Stimulated activated CD8-positive, alpha-beta memory T cell treated with anti-CD3 and anti-CD28 coated beads, Interleukin-4, amount 100 ng/mL, for 1 hour (primary cell): ENCODE measurements at places on chromosomes 1 and 21.

DNA sequence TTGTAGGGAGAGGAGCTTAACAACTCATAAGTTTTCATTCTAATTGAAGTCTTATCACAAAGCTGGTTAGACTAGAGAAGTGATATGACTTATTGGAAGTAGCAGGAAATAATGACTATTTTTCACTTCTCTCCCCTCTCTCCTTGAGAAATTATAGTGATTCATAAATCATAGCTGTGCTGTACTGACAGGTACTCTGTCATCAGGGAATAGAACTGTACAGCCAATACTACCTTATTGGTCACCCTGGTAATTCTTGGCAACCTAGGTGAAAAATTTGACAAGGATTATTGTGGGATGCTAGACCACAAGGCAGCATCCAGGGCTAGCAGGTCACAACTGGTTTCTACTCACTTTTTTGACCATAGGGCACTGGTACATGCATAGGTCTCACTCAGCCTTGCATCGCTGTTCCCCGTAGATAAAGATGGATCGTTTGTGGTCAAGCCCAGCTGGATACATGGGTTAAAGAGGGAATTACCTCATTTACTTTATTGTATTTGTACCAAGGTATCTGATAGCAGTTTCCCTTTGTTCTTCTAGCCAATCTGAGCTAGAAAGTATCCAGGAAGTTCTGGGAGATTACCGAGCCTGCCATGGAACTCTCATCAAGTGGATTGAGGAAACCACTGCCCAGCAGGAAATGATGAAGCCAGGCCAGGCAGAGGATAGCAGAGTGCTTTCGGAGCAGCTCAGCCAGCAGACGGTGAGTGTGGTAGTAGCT, 113.6 kb downstream of the MACF1 start:
- DNase-seq: no peak

DNA sequence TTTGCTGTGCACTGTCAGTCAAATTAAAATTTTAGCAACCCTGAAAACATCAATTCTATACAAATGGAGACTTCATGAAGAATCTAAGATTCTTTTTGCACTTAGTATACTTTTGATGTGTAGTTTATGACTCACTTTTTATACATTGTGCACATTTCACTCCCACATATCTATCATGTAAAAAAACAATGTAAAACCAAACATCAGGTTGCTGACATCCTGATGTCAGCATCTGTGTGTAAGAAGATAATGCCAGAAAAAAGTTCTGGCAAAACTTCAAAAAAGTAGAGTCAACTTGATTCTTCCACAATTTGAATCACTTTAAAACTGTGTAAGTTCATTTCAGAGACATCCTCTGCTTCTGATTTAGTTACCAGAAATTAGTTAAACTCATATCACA, 115.7 kb downstream of the CENPF start:
- no peak for DNase-seq

DNA sequence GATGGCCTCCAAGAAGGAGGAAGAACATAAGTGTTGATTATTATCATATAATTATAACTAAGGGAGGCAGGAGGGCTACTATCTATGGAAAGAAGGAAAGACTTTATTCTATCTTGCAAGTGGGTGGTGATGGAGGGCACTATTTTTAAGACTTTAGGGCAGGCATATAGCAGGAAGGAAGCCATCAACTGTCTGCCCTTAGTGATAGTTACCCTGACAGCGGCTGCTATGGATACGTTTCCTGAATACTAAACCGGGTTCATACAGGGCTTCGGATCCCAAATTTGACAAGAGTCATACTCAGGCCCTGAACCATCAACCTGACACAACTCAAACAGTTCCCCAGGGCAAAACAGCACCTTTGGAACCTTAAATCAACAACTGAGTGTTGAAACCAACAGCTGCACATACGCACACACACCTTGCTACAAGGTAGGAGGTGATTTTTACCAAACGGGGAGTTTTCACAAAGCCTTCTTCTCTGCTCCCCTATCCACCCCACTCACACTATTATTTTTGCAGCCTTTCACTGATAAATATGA, 397.2 kb downstream of the OMA1 start:
- DNase-seq: no peak

DNA sequence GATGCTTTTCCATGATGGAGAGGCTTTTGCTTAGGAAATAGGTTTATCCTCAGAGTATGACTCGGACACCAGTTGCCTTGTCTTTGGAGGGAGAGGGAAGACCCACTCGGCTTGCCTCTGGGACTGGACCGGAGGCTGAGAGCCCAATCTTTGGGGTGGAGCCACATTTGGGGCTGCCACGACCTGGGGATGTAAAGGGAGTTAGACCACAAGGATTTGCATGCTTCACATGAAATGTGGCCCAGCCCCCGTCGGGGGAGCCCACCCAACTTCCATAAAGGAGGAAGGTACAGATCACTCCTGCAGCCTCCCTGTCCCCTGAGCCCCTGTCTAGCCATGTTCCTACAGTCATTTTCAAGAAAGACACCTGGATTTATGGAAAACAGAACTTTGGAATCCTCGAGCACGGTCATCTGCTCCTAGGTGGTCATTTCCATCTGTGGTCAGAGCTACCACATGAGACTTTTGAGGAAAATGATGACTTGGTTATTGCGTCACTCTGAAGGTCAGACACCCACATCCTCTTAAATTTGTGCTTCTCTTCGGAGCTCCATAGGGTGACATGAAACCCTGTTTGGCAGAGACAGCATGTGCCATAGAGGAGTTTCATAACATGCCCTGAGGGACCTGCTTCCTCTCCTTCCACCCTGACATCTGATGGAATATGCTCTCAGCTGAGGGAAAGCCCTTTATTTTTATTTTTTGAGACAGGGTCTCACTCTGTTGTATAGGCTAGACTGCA, 99.4 kb upstream of the SLC45A1 start:
- no peak for DNase-seq

DNA sequence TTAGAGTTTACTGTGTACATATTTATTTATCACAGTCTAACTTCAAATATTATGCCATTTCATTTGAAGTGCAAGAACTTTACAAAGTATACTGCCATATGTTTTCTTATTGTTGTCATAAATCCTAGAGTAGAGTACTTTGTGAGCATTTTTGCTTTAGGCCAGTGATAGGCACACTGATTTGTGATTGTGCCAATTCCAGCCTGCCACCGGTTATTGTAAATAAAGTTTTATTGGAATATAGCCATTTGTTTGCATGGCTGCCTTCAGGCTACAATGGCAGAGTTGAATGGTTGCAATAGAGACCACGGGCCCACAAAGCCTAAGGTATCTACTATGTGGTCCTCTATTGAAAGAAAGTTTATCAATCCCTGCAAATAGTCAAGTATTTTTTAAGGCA, 175.8 kb upstream of the GALNT2 start:
- DNase-seq: no peak

DNA sequence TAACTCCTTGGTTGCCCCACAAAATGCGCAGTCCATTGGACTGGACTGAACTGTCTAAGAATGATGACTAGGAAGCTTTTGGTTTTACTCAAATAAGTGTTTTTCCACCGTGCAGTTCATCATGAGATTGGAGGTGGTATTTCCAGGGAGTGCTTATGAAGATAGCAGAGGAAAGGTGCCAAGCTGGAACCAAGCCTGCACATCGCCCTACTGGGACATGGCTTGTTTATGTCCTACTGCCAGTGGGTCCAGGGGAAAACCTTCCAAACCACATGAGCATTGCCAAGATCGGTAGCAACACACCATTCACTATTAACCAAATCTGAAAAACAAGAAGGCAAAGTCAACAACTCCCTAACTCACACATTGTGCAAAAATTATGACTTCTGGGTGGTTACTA, 54.7 kb upstream of the DSCAM start:
- no peak for DNase-seq

DNA sequence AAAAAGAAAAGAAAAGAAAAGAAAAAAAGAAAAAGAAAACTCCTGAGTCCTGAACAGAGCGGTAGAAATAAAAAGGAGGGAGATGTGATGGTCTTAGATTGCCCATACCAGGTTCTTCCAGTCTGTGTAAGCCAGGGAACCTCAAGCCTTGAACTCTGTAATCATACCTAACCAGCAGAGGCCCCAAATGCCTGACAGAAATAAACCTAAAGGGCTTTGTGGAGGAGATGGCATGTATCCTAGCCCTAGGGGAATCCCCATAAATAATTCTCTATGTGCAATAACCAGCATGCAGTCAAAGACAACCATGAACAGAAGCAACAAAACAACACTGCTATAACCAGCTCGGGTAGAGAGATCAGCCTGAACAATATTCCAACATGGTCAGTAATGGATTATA, 40.4 kb downstream of the USP48 start:
- DNase-seq: no peak

- DNase-seq: no peak
Observed at GRCh38 chr1:212271823-212272485, 13.3 kb upstream of the PPP2R5A start.

DNA sequence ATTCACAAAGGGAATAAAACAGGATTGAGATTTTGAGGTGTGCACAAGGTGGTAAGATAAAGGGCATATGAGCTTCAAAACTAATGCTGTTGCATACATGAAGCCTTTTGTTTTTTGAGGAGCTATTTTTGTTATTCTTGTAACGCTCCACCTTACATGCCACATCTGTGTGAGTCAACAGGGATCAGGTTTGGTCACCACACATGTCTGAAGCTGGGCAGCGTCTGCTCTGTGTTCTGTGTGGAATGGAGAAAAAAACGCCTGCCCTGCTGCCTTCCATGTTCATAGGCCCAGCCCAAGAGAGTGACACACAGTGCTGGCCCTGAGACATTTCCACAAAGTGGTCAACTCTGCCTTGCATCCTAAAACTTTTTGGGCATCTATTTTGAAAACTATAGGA, 67.7 kb downstream of the MPZL1 start:
- no peak for DNase-seq

DNA sequence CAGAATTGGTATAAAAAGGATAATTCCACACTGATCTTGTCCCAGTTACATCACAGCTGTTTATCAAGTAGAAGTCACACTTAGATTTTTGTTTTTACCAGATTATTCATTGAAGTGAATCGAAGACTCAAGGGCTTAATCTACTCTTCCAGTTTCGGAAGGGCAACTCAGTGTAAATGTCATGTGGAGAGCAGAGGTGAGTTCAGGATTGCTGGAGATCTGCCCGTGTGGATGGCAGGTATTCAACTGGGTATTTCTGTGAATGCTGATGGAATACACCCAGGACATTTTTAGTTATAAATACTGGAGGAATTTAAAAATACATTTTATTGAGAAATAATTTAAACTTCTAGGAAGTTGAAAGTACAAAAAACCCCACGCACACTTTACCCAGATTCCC, 19.4 kb downstream of the CC2D1B start:
- DNase-seq: no peak

DNA sequence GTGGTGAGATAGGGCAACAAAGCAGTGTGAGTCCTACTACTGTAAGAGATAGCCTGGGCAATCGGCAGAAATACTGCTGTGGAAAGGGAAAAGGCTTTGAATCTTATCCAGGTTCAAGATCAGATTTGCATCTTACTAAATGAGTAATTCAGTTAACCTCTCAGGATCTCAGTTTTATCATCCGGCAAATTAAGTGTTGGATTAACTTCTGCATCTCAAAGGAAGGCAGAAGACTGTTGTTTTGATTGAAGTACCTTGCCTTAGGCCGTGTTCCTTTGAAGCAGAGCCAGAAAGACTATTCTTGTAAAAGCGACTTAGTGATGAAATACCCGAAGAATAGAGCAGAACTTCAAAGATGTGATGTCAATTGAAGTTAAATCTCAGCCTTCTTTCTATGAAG, 612.9 kb upstream of the USP24 start:
- DNase-seq: no peak
